ENCODE measurements at places on chromosomes 1 and 21.

GRCh38 chr1:237713916-237714315, 176.8 kb downstream of the ZP4 start:
- DNase-seq, result no peak

DNA sequence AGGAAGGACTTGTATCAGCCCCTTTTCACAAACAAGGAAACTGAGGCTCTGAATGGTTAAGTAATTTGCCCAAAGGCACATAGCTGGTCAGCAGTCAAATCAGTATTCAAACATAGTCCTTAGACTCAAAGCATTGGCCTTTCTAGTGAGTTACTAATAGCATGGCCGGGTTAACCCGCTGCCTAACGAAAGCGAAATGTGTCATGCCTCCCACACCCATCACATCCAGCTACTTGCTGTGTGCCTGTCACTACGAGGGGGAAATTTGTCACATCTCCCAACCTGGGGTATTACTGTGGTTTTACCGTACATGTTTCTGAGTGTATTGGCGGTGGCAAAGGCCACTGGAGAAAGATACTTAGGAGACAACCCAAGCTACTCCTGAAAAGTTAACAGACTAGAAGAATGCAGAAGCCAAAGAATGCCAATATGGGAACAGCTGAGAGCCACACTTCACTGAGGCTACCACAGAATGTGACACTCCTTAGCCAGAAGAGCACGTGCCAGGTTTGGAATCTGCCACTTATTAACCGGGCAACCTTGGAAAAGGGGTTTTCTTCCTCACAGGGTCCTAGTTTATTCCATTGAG, 363.5 kb downstream of the KCNH1 start:
- DNase-seq, result no peak

DNA sequence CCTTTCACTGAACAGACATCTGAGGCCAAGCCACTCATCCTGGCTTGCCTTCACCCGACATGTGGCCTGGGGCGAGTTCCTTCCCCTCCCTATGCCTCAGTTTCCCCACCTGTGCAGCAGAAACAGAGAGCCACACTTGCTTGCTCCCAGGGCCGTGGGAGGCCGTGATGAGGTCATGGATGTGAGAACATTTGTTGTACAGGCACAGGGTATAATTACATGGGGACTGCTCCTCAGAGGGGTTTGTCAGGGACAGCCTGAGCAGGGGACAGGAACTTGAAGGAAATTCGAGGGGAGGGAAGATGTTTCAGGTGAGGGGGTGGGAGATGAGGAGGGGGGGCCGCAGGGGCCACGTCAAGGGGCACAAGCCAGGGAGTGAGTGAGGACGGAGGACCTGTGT, 56.1 kb downstream of the ALPL start:
- DNase-seq, result no peak

- no peak for DNase-seq
Measured at GRCh38 chr1:75614399-75614756, 3.5 kb upstream of the SLC44A5 start.

DNA sequence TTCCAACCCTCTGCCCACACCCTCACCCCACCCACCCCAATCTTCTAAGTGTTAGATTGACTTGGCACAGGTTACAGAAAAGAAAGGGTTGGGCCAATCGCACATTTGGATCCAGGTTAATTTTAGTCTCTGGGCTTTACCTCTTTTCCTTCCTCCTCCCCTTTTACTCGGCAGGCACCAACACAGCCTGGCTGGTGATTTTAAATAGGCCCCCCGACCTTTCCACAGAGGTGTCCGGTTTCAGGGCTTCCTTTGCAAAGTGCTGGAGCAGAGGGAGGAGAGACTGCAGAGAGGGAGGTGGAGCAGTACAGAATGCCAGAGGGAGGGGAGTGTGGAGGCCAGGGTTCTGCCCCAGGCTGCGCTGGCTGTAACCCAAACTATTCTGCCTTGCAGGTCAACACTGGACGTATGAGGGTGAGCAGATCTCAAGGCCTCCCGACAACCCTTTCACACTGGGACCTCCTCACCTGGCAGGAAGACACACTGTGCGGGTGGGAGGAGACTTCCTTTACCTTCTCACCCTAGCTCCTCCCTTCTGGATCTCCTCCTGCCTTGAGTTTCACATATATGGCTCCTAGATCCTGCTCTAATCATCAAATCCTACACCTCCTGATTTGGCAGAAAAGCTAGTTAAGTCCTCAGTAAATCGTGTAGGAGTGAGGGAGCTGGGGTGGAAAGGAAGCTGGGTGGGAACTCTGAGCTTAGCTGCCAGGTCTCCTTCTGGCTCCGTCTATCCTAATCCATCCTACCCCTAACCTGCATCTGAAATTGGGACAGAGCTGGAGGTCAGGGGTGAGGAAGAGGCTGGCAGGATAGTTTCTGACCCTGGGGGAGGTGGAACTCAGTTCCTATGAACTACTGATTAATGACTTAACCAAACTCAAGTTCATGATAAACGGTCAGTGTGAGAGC, 2.4 kb downstream of the CA14 start:
- DNase-seq, result no peak

GRCh38 chr1:227816750-227817446, 1.4 kb downstream of the PRSS38 start:
- no peak for DNase-seq

GRCh38 chr1:193676996-193677549, 490.7 kb upstream of the B3GALT2 start:
- peak; percentile 17 for DNase-seq

- no peak for DNase-seq
Measured at GRCh38 chr1:229642376-229642775, 16.3 kb downstream of the URB2 start.

GRCh38 chr1:43041591-43041990, 82.9 kb upstream of the SLC2A1 start:
- DNase-seq, result no peak

GRCh38 chr1:172431721-172432192, 11.3 kb downstream of the C1orf105 start:
- no peak for DNase-seq

- no peak for DNase-seq
Measured at GRCh38 chr1:208225954-208226937, 17.9 kb downstream of the PLXNA2 start.

GRCh38 chr1:215636258-215636965, 69.3 kb downstream of the KCTD3 start:
- peak; percentile 56 for DNase-seq

- no peak for DNase-seq
Measured at GRCh38 chr1:39650431-39650830, 11.0 kb upstream of the HEYL start.

- DNase-seq, result no peak
Measured at GRCh38 chr1:1594602-1595260, 5.2 kb downstream of the FNDC10 start.

DNA sequence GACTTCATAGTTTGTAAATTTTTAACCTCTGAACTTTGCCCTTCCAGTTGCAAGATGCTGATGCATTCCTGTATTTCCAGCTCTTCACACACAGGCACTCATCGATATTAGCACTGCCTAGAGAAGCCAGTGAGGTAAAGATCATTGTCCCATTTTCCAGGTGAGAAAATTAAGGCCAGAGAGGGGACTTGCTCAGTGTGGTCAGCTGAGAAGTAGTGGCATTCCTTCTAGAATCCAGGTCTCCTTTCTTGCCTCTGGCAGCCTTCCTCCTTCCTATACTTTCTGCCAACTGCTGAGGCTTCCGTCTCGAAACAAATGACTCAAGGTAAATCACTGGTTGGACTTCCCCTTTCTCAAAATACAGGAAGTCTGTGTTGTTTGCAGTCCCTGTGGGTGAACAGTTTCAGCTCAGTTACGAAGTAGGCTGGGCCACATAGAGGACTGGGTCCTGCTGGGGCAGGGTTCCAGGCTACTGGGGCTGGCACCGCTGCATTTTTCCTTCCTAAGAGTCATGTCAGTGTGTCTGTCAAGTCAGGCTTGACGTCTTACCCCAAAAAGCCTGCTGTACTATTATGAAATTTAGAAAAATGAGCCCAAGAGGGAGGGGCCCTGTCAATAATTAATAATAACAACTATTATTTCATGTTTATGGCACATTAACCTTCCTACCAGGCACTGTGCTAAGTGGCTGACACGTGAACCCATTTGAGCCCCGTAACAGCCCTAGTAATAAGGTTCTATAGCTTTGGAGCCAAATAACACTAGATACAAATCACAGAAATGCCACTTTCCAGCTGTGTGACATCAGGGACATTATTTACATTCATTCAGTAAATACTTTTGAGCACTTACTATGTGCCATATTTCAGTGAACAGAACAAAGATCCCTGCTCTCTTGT, 16.6 kb upstream of the RNF19B start:
- peak; percentile 85 for DNase-seq

- no peak for DNase-seq
Measured at GRCh38 chr1:26003262-26003661, 5.4 kb upstream of the PAFAH2 start.

DNA sequence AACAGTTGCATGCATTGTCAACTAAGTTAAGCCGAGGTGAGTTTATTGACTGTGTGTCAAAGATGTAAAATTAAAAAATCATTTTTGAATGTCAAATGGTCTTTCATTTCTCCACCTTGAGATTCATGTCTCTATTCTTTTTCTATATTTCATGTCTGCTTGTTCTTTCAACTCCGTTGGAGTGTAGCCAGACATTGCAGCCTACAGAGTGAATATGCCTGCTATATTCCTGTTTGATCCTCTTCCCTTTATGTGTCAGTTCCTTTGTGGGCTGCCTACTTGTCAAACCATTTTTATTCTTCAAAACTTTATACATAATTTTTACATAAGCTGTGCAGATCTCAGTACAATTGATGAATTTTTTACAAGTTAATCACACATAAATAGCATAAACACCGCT, 1325.8 kb upstream of the PRMT6 start:
- DNase-seq, result no peak

DNA sequence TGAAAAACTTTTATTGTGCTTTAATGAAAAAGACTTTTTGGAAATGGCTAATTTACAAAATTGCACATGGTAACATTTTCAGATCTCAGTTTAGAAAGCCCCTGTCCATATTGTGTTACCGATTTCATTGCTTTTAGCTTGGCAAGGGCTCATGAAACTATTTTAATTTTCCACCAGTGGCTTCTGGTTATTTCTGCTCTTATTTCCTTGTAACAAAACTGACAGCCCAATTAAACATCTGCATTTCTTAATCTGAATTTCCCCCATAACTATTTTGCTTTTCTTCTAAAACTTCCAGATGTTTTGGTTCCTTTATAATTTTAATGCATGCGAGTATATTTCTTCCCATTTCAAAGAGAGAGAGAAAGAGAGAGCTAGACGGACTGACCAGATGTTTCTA, 264.8 kb downstream of the PTPRC start:
- no peak for DNase-seq

- DNase-seq, result peak; percentile 53
Measured at GRCh38 chr1:69985376-69985775, 220.0 kb downstream of the LRRC40 start.

- no peak for DNase-seq
Measured at GRCh38 chr21:38611277-38611676, 113.0 kb upstream of the ERG start.

GRCh38 chr1:156258859-156259258, 11.0 kb upstream of the PAQR6 start:
- DNase-seq, result no peak

- no peak for DNase-seq
Measured at GRCh38 chr1:47622776-47623556, 185.1 kb downstream of the FOXD2 start.

DNA sequence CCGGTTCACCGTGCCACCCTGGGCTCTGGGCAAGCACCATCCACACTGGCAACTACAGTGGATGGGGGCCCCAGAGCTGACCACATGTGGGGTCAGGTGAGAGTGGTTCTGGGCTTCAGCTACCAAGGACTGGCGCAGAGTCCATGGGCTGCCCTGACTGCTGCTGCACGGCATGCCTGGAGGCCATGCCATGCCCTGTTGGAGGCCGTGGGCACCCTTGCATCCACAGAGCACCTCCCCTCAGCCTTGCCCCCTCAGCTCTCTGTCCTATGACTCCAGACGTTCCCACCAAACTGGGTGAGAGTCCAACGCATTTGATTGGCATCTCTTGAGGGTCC, 15.5 kb downstream of the MORN1 start:
- DNase-seq, result no peak

GRCh38 chr1:226064816-226065248, 2.3 kb downstream of the H3-3A start:
- DNase-seq, result peak; percentile 60

DNA sequence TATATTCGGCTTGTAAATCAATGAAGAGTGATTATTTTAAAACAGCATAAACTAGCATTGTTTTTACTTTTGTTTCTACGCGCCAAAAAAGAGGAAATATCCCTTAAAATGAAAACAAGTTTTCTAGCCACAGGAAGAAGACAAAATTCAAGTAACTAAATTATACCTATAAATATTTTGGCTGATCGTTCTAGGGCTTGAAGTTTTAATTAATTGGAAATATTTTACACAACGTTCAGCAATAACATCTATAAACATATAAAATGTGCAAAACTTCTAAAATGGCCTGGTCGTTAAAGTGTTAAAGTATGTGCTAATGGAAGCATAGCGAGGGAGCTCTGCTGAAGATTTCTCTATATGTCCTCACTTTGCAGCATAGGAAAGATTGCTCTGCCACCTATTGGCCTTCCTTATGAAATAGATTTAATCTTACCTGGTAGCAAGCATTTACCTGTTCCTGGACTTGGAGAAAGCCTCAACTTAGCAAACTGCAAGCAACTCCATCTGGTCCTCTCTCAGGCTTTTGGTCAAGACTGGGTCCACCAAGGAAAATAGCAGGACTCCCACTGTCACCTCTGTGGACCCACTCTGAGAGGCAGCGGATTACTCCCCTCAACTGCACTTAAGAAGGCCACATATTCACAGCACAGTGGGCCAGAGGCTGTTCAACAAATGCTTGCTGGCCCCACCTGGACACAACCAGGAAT, 351.3 kb upstream of the RUNX1 start:
- peak; percentile 78 for DNase-seq

DNA sequence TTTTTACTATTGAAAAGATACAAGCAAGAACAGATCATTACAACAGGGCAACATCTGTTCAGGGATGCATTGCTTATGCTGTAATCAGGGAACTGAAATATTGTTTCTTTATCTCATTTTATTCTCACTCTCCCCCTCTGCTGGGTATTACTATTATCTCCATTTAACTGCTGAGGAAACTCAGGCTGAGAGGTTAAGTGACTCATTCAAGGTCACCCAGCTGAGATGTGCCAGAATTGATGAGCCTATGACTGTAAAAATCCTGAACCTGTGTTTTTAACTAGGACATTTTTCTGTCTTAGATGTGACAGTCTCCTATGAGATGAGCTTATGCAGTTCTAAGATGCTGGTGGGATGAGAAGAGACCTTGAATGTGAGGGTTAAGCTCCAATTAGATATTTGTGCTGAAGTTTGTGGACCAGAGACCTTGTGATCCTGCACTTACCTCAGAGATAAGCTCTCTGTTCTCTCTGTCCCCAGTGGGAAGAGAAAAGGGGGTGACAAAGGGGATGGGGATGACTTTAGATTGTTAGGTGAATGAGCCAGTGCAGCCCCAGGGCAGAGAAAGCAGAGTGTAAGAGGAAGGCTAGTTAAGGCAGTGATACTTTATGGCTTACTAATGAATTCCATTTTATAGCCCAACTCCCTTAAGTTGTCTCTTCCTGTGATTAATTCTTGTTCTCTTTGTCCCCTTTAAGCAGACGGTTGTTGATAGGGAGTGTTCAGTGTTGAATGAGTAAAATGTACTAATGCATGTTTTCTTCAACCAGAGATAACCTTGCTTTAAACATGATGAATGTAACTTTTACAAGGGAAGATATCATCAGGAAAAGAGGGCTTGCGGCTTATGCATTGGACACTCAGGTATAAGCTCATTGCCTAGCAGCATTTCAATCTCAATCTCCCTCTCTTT, 111.4 kb downstream of the HLX start:
- DNase-seq, result peak; percentile 80
